ELR (cell line): ENCODE measurements at places on chromosomes 3 and 15.
A peak's percentile ranks its signal among the peaks of the same experiment; 100 is the strongest.

DNA sequence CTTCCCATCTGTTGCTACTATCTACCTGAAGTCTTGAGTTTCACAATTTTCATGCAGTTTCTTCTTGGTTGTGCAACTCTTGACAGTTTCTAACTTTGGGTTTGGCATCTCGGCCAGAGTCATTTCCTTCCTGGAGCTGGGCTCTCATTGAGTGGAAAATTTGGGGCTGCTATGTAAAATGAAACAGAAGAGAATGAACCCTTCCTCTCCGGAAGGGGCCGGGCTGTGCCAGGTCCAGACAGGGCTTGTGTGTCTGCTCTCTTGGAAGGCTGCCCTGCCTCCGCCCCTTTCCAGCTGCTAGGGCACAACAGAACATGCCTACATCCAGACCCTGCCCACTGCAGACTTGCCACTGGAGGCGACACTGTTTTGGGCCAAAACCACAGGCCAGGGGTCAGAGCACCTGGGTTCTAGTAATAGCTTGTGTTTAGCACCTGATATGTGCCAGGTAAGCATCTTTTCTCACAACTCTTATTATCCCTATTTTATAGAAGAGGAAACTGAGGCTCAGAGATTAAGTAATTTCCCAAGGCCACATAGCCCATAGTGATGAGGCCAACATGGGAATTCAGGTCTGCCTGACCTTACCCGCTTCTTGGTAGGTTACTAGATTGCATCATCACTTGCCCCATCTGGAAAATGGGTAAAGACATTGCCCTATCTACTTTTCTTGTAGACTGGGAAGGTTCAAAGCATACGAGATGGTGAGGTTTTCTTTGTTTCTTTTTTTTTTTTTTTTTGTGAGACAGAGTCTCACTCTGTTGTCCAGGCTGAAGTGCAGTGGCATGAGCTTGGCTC lies 25.0 kb downstream of the IRAK2 start:
- no peak for DNase-seq

GRCh38 chr15:25775317-25775912 lies 87.7 kb downstream of the ATP10A start:
- no peak for DNase-seq

- no peak for DNase-seq
Observed at GRCh38 chr3:194045289-194045688, 90.7 kb upstream of the HES1 start.

- DNase-seq: no peak
Observed at GRCh38 chr15:83613714-83614113, 40.2 kb upstream of the ADAMTSL3 start.

DNA sequence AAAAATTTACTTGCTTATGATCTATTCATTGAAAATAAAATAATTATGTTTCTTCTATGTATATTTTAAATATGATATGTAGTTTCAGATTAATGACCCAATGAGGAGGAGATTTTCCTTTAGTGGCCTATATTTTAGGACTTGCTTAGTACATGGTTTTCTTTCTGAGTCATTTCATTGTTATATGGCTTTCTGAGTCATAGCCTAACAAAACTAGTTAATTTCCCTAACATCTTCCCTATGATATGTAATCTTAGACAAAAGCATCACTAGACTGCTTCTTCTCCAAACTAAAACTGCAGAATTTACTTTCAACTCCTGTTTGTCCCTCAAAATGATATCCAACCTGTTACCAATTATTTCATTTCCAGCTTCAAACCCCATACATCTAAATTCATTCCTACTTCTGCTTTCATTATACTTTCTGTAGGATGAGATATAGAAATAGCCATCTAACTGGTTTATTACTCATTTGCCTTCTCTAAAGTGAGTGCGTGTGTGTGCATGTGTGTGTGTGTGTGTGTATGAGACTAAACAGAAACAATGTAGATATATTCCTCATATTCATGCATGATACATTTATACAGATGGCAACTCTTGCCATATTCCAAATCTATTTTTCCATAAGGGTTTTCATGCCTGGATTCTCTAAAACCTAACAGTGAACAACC lies 915.0 kb upstream of the GBE1 start:
- DNase-seq: peak; percentile 24

- DNase-seq: peak; percentile 0
Observed at GRCh38 chr3:78221796-78222195, 1181.9 kb downstream of the ROBO2 start.

DNA sequence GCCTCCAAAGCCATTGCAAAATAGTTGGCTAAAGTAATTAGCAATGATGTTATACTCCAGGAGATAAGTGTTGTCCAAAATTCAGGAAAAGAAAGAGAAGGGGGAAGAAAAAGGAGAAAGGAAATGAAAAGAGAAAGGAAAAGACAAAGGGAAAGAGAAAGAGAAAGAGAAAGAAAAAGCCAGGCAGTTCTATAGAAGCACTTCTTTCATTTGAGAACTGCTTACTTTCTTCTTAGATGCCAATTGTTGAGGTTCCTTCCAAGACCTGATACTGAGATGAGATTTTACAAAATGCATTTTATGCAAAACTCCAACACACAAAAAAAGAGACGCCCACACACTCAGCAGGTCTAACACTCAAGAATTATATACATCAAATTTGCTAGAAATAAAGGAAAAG lies 298.4 kb downstream of the KCNH8 start:
- no peak for DNase-seq

GRCh38 chr3:36867810-36868209 lies 77.0 kb downstream of the TRANK1 start:
- DNase-seq: no peak

DNA sequence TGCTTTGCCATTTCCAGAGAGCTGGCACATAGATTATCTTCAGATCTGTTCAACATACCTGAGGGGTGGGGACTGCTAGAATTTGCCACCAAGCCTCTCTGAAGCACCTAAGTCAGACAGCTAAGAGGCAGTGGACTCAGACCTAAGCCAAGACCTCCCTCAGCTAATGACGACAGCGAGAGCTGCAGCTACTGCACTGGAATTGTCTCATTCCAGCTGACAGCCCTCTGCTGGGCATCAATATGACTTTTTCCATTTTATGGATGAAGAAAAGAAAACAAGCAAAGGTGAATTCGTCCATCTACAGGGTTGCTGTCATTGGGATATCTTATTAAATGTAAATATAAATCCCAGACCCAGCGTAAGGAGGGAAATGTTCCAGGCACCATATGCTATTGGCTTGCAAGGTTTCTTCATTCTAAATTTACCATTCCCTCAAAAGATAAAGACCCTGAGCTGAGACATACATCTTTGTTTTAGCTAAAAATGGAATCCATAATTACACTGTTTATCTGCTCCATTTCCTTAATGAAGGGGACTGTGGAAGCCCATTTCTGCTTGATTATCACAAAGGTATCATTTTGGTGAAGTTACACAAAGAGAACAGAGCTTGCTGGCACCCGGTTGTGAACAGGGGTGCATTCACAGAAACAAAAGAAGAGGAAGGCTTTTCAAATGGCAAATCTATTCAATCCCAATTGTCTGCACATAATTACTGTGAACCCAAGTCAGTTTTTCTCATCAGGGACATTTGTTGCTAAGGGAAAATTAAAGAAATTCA lies 85.5 kb upstream of the LRTM1 start:
- peak; percentile 28 for DNase-seq

GRCh38 chr3:73781541-73781940 lies 156.8 kb upstream of the PDZRN3 start:
- DNase-seq: no peak

- DNase-seq: no peak
Observed at GRCh38 chr3:29436612-29437323, 155.9 kb downstream of the RBMS3 start.

GRCh38 chr3:169665264-169666075 lies 2.0 kb upstream of the MECOM start:
- no peak for DNase-seq

GRCh38 chr3:108342837-108343486 lies 46.6 kb downstream of the HHLA2 start:
- DNase-seq: peak; percentile 44

DNA sequence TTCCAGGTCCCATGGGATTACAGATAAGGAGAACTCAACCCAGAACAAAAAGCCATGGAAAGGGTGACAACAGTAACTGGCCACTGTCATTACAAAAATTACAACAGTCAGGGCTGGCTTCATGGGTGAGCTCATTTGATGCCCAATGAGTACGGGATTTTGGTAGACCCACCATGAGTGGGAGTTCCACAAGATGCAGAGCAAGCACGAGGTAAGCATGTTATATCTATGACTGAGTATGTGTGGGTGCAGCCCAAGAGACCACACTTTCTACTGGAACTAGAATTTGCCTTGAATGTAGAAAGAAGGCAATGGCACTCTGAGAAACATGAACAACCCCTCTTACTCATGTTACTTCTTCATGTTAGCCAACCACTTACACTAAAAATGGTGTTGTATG lies 83.3 kb downstream of the IGF2BP2 start:
- no peak for DNase-seq

DNA sequence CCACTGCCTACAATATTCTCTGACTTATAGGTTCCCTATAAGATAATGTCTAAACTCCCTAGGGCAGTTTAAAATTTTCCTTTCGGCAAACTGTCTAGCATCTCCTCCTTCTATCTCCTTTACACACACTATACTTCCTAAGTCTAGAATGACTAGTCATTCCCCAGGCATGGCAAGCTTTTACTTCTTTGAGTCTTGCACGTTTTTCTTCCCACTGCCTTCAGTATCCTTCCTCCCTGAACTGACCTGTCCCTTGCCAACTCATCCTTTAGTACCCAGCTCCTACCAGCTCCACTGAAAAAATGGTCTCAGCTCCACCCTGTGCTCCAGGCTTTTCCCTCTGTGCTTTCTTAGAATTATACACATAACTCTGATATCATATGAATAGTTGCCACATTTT lies 93.8 kb upstream of the KBTBD8 start:
- DNase-seq: no peak

- DNase-seq: no peak
Observed at GRCh38 chr3:190101320-190102011, 19.2 kb downstream of the P3H2 start.

GRCh38 chr3:130677343-130677742 lies 69.3 kb downstream of the PIK3R4 start:
- DNase-seq: no peak

DNA sequence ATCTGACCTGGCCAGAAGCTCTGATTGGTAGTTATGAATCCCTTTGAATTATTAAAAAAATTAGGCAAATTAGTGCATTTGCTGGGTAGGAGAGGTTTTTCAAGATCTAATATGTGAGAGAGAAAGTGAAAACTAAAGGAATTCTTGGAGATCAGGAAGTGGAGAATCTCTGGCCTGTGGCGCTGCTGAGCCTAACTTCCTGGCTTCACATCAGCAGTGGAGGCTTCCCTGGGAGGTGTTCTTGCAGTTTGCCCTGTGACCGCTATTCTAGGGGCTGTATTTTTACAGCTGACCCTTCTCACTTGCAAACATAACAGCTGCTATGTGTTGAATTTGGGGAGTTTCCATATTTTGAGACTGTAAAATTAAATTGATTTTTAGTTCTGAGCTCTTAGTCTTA lies 166.4 kb downstream of the ATG7 start:
- no peak for DNase-seq

- DNase-seq: peak; percentile 34
Observed at GRCh38 chr15:41018534-41018933, 65.3 kb downstream of the CHAC1 start.

DNA sequence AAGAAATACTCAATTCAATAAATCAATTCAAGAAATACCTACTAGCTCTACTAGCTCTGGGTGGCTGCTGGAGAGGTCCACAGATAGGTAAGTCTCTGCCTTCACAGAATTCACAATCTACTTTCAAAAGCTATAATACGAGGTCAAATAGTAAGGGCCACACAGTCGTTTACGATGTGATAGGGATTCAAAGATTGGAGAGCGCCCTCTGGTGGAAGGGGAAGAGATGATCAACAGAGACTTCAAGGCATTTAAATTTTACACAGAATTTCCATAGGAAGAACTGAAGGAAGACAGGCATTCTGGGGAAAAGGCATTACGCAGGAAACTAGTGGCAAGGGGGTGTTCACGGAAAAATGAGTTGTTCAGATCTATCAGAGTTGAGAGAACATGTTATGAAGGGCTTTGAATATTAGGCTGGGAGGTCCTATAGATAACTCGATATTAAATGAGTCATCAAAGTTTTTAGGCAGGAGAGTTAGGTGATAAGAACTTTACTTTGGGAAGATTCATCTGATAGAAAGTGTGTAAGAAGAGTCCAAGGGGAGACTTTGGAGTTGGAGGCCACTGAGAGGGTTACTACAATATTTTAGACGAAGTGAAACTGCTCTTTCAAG lies 128.8 kb downstream of the FRMD5 start:
- peak; percentile 80 for DNase-seq

DNA sequence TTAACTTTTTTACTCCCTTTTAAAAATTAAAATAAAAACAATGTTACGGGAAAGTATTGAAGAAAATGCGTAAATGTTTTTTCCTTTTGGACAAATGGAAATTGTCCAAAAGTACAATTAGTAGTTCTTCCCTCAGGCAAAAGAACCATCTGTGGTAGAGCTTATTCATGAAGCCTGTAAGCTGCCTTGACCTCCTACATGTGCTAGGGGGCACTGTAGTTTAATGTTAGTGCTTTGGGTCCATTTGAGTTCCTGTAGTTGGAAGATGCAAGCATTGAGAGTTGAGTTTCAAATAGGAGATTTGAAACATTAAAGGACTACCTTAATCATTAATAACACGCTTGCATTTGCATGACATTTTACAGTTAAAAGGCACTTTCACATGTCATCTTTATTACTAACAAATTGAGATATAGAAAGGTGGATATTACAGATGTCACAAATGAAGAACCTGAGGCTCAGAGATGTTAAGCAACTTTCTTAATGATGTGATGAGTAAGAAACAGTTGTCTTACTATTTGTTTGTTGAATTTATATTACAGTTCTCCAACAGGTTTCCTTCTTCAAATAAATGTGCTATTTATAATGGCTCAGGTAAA lies 1.8 kb upstream of the ZNF385D start:
- DNase-seq: peak; percentile 9

DNA sequence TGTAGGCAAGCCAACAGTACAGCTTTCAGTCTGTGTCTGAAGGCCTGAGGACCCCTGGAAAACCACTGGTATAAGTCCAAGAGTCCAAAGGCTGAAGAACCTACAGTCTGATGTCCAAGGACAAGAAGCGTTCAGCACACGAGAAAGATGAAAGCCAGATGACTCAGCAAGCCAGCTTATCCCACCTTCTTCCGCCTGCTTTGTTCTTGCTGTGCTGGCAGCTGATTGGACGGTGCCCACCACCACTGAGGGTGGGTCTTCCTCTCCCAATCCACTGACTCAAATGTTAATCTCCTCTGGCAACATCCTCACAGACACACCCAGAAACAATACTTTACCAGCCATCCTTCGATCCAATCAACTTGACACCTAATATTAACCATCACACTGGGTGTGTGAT lies 59.0 kb upstream of the PDZRN3 start:
- no peak for DNase-seq

- DNase-seq: no peak
Observed at GRCh38 chr3:172561897-172562640, 38.8 kb upstream of the TNFSF10 start.

- no peak for DNase-seq
Observed at GRCh38 chr3:98331329-98331728, 22.3 kb upstream of the OR5K4 start.

- DNase-seq: no peak
Observed at GRCh38 chr3:71355862-71356261, 227.7 kb downstream of the FOXP1 start.
